ENCODE measurements at places on chromosomes 4 and X.
A peak's percentile ranks its signal among the peaks of the same experiment; 100 is the strongest.

DNA sequence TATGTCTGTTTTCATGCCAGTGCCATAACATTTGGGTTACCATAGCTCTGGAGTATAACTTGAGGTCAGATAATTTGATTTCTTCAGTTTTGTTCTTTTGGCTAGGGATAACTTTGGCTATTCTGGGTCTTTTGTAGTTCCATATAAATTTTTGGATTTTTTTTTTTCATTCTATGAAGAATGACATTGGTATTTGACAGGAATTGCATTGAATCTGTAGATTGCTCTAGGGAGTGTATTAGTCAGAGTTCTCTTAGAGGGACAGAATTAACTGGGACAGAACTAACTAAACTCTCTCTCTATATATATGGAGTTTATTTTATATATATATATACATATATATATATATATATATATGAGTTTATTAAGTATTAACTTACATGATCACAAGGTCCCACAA is 32.2 kb upstream of the SLIT2 start:
- DNase-seq: no peak

DNA sequence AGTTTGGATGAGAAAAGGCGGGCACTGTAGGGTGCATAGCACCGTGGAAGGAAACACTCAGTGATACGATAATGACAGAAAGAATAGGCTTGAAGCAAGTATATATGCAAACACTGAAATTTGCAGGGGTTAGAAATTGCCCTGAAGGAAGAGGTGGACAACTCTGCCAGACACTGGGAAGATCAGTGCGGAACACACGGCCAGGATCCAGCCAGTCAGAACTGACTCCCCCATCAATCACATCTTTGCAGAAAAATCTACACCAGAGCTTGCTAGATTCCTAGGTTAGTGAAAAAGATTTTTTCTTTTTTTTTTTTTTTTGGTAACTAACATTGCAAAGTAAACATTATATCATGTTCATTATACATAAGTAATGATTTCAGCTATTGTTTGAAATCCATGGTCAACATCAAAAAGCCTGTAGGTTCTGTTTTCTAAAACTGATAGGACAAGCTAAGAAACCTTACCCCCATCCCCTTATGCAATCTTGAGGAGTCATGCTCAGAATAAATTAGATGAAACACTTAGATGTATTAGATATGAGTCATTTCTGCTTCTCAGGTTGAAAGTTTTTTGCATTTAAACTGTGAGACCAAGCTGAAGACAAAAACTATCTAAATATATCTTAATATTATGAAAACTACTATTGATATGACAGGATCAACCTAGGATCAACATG is 38.9 kb downstream of the TRIML1 start:
- DNase-seq: no peak

- no peak for DNase-seq
Measured at GRCh38 chr4:158159054-158159717, 13.6 kb downstream of the GASK1B start.

- DNase-seq: peak; percentile 89
Measured at GRCh38 chrX:72105436-72105835, 26.3 kb downstream of the RTL5 start.

DNA sequence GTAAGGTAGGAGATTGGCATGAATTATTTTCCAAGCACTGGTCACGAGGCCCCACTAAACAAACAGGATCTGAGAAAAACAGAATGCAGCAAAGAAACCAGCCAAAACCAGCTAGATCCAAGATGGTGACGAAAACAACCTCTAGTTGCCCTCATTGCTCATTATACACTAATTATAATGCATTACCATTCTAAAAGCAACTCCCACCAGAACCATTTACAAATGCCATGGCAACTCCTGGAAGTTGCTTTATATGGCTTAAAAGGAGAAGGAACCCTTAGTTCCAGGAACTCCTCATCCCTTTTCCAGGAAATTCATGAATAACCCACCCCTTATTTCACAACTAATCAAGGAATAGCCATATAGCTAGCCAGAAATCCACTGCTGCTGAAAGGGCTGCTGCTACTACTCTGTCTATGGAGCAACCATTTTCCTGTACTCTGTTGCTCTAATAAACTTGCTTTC is 69.3 kb downstream of the ABCB7 start:
- no peak for DNase-seq

Measured in T-helper 2 cell (primary cell).